Activated CD4-positive, alpha-beta T cell treated with anti-CD3 and anti-CD28 coated beads, Interleukin-2, Interleukin-4, amounts not matched to agents 100 ng/mL and 50 ng/mL, durations not matched to agents 16 hours and 8 hours (primary cell): ENCODE measurements at places on chromosomes 3 and 15.
A peak's percentile ranks its signal among the peaks of the same experiment; 100 is the strongest.

DNA sequence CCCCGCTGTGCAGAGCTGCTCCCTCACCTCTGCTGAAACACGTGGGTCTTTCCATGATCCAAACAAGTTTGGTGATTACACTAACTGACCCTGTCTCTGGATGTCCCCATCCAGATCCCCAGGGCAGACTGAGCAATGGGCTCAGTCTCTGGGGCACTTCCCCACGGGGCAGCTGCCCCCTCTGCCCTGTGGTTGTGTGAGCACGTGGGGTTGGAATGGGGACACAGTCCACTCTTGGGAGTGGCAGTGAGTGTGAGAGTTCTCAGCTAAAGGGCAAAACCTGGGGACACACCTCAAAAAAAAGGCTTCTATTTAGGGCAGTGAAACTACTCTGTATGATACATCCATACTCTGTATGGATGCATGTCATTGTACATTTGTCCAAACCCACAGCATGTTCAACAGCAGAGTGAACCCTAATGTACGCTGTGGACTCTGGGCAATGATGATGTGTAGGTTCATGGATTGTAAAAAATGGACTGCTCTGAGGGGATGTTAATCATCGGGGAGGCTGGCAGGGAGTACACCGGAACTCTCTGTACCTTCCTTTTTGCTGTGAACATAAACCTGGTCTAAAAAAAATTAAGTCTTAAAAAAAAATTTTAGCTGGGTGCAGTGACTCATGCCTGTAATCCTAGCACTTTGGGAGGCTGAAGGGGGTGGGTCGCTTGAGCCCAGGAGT, 49.9 kb upstream of the BLM start:
- no peak for DNase-seq

- DNase-seq = peak; percentile 94
Measured at GRCh38 chr3:197906023-197906849, 43.8 kb upstream of the RPL35A start.

DNA sequence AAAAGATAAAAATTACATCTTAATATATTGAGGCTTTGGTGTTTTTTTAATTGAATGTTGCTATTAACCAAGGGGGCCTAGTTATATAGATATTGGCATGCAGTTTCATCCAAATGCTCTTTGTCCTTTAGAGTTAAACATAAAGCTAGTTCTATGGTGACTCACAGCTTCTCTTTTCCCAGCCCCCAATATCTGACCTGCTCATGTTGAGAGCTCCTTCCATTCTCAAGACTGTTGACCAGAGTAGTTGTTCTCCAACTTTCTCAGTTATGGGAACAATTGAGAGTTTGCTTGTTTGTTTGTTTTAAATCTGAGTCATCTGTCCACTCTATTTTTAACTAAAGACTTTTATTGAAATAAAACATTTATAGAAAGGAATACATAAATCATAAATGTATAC, 15.8 kb upstream of the RARB start:
- no peak for DNase-seq

DNA sequence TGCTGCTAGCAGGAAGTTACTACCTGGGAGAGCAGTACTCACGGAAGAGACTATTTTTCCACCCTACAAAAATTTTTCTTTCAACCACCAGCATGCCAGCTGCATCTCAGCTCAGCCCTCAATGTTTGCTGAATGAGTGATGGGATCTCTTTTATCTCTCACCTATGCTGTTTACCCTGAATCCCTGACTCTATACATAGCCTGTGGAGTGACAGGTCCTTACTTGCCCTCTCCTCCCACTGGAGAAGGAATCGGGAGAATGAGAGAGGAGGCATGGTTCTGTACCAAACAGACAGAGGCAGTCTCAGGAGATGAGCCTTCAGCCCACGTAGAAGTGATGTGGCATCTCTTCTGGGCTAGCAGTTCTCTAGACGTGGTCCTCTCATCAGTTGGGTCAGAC, 6.7 kb upstream of the DGKG start:
- no peak for DNase-seq

GRCh38 chr3:9007213-9007612, 43.9 kb upstream of the RAD18 start:
- DNase-seq = no peak

- DNase-seq = no peak
Measured at GRCh38 chr3:8856721-8857120, 87.3 kb upstream of the OXTR start.

DNA sequence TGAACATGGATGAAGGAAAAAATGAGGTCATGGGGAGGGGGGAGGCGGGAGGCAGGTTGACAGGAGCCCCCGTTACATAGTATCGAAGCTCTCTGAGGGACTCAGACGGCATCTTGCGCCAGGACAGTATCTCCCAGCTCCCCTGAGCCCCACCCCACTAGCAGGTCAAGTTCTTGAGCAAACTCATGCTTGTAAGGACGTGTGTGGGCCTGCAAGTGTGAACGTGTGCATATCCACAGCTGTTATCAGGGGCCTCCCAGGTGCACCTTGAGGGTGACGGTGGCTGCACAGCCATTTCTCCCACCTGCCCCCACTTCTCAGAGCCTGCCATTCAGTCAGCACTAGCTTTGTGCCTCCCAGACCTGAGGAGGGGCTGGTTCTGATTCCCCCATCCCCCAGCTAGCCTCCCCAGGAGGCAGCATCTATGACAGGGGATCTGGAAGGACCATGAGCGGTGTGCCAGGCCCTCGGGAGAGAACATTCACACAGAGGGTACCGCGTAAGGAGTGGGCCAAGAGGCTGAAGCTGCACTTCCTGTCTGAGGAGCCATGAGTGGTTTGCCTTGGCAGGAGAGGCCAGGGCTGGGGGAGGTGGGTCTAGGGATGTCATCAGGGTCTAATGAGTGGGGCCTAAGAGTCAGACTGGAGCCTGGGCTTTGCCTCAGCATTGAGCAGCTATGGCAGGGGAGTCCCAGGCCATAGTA, 2.9 kb downstream of the SEMA3F start:
- no peak for DNase-seq

GRCh38 chr15:40251486-40252140, 12.8 kb downstream of the PAK6 start:
- no peak for DNase-seq

GRCh38 chr3:132983143-132983770, 54.9 kb upstream of the TMEM108 start:
- DNase-seq = no peak

DNA sequence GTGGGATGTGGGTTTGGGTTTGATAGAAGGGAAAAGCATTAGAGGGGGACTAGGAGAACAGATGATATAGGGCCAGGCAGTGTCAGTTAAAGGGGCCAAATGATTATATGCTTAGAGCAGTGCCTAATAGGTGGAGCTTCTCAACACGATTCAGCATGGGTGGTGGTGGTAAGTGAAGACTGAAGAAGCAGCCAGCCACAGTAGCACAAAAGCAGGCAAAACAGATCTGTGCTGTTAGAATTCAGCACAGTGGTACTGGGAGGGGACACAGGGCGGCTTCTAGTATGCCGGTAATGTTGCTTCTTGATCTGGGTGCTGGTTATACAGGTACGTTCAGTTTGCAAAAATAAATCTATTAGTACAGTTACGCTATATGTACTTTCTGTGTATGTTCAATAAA, 25.5 kb downstream of the PDE8A start:
- no peak for DNase-seq

- no peak for DNase-seq
Measured at GRCh38 chr15:28192772-28193171, 93.7 kb upstream of the OCA2 start.

DNA sequence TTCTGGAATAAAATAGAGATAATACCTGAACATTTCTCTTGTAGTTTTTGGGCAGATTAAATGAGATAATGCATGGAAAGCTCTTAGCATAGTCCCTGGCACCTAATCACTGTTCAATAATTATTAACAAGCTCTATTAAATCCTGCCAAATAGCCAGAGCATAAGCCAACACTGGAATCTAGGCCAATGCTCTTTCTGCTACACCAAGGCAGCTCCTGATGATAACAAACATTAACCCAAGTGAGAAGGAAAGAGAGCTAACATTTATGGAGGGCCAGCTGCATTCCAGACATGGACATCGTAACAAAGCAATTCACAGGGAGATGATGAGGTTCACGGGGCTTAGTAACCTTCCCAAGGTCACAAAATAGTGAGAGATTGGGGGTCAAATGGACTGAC, 23.3 kb downstream of the LARP6 start:
- DNase-seq = no peak

DNA sequence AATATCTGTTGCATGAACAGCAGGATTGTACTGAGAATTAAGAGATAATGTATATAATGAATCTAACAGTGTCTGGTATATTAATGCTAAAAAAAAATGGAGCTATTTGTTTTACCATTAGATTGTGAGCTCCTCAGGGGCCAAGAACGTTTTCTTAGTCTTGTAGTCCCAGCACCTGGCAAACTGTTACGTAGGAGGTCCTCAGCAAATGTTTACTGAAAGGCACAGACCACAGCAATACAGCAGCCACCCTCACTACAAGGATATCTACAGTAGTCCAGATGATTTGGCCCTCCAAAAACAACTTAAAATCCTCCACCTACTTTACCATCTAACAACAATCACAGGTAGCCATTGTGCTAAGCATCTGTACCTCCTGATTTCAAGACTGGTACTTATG, 59.7 kb downstream of the MSL2 start:
- DNase-seq = no peak

- DNase-seq = no peak
Measured at GRCh38 chr3:195150181-195151118, 120.5 kb downstream of the XXYLT1 start.

DNA sequence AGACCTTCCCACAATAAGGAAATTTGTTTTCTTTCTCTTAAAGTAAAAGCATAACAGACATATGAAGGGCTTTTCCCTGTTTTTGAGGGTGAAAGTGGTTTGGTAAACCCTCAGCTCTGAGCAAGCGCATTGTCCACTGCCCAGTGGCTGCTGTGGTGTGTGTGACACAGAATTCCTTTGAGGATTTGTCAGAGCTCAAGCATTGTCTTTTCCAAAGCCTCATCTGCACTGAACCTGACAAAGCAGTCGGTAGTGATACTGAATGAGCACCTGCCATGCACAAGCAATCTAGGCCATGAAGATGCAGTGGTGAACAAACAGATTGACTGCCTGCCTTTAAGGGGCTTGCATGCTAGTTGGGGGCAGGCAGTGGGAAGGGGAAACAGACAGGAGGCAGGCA, 128.3 kb downstream of the PLCL2 start:
- no peak for DNase-seq

GRCh38 chr3:436053-436452, 239.5 kb downstream of the CHL1 start:
- DNase-seq = no peak

GRCh38 chr3:85864896-85865295, 906.1 kb downstream of the CADM2 start:
- DNase-seq = no peak

DNA sequence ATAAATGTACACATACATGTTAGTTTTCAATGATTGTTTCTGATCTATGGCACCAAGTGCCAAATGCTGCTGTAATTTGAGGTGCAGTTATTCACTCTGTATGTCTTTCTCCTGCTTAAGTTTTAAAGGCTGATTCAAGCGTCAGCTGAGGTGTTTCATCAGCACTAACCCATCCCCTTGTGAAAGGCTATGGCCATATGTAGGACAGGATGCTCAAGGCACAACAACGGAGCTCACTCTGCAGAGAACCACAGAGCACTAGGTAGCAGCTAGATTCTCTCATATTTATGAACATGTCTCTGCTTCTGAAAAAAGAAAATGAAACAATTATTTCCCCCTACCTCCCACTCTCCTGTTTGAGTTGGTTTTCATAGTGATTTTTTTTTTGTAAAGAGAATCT, 340.0 kb upstream of the TMCO5A start:
- DNase-seq = no peak

DNA sequence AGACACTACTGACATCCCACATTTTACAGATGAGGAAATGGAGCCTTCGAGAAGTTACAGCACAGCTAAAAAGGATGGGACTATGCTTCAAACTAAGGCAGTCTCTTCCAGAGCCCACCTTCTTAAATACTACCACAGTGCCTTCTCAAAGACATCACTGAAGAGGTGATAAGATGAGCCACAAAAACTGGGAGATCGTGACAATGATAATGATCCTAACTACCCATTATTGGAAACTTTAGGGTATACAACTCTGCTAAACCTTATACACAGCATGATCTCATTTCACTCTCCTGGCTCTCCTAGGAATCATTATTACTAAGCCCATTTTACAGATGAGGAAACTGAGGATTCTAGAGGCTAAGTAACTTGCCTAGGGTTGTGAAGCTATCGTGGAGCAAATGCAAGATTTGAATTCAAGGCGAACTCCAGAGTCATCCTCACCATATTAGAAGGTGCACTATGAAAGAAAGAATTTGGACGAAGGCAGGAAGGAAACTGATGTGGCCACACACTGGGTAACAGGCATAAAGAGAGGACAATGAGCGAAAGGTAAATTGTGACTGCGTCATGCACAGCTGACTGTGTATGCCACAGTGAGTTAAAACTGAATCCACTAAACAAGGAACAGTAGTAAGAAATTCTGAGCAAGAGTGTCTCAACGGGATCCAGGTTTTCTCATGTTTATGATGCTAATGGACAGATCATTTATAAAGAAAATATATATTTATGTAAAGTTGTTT, 55.4 kb downstream of the SUCLG2 start:
- DNase-seq = no peak

DNA sequence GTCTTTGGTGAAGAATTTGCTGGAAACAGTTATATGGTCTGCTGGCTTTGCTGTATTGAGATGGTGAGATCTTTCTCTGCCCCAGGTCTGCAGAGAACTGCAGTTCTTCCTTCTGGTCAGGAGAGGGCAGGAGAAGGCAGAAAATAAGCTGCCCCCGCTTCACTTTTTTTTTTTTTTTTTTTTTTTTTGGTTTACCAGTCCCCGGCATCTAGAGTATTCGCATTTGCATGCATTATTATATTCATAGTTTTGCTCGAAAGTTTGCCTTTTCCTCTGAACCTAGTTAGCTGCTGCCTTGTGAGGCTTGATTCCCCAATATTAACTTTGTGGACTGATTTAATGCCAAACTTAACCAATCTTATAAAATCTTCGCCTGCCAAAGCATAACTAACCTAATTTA, 10.6 kb upstream of the PARL start:
- peak; percentile 58 for DNase-seq

DNA sequence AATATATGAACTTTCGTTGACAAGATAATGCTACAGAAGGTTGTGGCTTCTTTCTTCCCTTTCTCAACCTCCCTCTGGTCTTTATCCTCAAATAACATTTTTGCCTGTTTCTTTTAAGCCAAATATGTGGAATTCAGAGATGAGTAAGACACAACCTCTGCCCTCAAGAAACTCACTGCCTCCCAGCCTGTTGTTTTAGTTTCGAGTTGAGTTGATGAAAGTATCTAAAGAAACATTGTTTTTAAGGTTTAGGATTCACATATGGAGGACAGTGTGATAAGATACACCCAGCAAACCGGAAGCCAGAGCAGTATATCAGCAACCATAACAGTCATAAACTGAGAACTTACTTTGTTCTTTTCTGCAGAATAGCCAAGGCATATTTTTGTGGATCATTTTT, 218.6 kb downstream of the THSD4 start:
- peak; percentile 42 for DNase-seq
